ENCODE measurements at places on chromosomes 6 and 20.

DNA sequence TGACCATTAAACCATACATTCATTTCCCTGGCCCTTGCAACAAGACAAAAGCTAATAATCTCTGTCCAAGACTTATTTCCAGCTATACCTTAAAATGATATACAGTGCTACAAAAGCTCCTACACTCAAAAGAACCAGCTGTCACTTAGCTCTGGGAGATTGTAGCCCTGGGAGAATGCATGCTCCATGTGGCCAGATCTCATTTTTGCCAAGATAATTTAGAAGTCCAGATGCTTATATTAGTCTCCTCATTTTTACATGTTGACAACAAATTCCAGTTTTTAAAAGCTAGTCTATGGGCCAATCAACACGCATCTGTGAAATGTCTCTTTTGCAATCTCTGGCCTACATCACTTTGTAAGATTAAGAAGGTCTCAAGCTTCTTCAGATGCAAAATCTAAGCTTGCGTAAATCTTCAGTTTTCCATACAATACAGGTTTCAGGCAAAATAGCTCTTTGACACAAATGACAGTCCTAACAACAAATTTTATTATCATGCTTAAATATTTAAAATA lies 27.1 kb downstream of the TASP1 start:
- no peak for DNase-seq

DNA sequence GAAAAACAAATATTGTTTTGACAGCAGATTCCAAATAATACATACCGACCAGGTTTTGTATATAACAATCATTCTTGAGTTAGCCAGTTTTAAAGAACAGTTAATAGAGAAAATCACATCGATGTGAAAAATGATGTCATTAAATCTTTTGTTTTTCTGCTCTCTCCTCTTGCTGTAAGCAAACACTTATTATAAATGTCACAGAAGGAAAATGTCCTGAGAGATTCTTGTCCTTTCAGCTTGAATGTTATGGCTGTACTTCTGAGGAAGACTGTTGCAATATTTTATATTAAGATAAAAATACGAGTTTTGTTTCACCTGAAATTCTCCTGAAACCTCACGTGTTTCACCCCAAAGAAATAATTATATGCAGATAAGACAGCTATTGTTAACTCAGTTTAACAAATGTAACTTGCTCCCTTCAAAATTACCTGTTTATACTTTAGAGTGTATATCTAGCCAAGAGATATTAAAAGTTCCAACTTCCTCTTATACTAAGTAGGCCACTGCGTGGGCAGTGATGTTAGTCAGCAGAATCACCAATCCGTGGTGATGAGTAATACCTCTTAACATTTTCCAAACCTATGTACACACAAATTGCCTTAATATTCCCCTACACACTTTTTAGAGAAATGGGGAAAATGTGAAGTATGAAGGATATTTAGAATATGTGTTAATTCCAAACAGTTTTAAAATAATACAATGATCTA lies 1111.4 kb upstream of the CITED2 start:
- no peak for DNase-seq

DNA sequence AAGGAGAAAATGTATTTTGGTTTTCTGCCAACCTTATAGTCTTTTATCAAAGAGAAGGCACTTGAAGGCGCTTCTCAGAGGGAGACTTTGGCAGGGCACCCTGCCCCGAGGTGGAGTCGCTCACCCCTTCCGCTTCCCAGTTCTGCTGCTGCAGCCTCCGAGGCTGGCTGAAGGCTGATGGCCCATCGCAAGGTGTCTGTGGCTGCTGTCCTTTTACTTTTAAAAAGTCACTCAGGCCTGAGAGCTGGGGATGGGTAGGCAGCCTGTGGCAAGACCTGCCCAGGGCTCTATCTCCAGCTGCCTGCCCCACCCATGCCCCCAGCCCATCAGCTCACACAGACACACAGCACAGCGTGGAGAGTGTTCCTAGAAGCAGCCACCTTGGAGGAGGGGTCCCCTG lies 206.6 kb upstream of the CST7 start:
- DNase-seq = no peak

GRCh38 chr6:90508753-90509152 lies 78.1 kb downstream of the MAP3K7 start:
- DNase-seq = no peak

DNA sequence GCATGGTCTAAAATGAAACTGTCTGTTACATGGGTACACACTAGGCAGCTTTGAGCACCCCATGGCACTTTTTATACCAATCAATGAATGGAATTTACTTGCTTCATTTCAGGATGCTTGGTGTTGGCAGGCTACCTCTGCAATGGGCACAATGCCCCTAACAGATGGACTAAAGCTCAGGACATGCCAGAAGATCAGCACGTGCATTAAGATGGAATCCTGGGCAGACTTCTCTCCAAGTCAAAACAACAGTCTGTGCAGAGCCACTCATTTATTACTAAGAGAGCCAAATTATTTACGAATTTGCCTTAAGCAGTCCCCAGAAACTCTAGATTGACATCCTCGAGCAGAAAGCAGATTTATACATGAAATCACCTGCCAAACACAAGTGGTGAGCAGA lies 55.8 kb upstream of the SCML4 start:
- no peak for DNase-seq

GRCh38 chr6:169487579-169488436 lies 214.0 kb downstream of the WDR27 start:
- no peak for DNase-seq

Data from T-helper 1 cell (primary cell).